Activated CD8-positive, alpha-beta memory T cell treated with anti-CD3 and anti-CD28 coated beads for 4 hours (primary cell): ENCODE measurements at places on chromosomes 2 and 18.

- DNase-seq, result no peak
Measured at GRCh38 chr2:6770006-6770405, 95.7 kb downstream of the CMPK2 start.

- no peak for DNase-seq
Measured at GRCh38 chr18:36675076-36675475, 153.7 kb downstream of the TPGS2 start.

DNA sequence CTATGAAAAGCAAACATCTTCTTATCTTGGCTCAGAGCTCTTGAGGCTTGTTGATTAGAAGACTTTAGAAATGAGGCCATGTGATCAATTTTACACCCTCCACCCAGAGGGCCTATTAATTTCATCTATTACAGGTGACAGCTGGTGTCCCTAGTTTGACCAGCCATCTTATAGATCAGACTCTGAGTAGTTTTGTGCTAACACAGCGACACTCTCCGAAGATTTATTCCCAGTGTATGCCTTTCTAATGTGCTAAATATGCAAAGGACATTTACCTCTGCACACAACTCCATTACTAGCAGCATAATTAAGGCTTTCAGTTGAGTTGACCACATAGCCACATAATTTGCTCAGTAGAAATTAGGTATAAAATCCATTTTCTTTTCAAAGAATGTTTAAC is 2.6 kb upstream of the RFX8 start:
- DNase-seq, result no peak

DNA sequence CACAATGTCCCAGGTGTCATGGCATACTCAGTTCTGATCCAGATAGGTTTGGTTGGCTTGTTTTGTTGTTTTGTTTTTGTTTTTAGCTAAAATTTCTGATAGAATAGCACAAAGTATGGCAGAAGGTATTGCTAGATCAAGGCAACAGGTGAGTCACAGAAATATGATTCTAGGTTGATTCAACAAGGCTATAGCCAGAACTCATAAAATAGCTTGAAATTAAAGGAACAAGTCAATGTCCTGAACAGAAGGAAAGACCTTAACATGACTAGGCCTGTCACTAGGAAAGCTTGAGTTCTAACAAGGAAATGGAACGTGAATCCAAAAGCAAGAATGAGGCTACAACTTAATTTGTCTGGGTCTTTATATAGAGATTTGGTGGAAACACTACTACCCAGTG is 157.1 kb downstream of the GALNT3 start:
- no peak for DNase-seq

- DNase-seq, result no peak
Measured at GRCh38 chr2:43524177-43524965, 71.5 kb downstream of the THADA start.

GRCh38 chr2:241808721-241809382 is at the start of gene NEU4:
Gene NEU4 (plus strand): TSS chr2:241809193. CDS start chr2:241814485, 5,292 bp downstream.
- DNase-seq, result no peak

GRCh38 chr2:14654835-14655282 is 22.3 kb downstream of the LRATD1 start:
- no peak for DNase-seq

- DNase-seq, result no peak
Measured at GRCh38 chr2:136328207-136328795, 210.4 kb upstream of the CXCR4 start.

DNA sequence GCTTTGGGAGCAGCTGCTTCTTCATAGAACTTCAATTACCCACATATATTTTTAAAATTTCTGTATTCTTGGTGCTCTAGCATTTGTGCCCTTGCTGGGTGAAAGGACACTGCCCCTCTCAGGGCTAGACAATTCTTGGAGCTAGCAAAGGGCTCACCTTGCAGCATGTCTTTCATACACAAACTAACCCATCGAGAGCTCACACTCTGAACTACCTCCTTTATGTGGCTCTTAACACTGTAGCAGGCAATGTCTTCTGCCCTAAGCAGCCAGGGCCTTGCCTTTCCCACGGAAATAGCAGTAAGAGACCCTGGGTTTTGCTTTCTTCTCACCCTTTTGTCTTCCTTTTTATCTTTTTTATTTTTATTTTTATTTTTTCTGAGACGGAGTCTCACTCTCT is 234.0 kb downstream of the ACTR3 start:
- no peak for DNase-seq

- no peak for DNase-seq
Measured at GRCh38 chr18:46899274-46899948, 17.9 kb downstream of the PIAS2 start.

DNA sequence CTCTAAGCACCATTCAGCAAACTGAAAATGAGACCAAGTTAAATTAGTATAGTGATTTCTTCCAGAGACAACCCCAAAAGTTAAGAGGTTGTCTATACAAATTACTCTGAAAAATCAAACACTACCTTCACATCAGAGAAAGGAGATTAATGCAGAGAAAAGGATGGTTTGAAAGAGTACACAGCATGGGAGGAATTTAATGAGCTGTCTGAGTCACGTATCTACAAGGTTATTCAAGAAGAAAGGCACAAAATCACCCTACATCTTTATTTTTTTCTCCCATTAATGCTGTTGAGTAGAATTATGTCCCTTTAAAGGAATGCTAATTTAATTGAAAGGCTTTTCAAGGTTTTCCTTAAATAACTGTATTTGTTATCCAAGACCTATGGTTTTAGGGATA is 41.1 kb downstream of the LANCL1 start:
- no peak for DNase-seq

DNA sequence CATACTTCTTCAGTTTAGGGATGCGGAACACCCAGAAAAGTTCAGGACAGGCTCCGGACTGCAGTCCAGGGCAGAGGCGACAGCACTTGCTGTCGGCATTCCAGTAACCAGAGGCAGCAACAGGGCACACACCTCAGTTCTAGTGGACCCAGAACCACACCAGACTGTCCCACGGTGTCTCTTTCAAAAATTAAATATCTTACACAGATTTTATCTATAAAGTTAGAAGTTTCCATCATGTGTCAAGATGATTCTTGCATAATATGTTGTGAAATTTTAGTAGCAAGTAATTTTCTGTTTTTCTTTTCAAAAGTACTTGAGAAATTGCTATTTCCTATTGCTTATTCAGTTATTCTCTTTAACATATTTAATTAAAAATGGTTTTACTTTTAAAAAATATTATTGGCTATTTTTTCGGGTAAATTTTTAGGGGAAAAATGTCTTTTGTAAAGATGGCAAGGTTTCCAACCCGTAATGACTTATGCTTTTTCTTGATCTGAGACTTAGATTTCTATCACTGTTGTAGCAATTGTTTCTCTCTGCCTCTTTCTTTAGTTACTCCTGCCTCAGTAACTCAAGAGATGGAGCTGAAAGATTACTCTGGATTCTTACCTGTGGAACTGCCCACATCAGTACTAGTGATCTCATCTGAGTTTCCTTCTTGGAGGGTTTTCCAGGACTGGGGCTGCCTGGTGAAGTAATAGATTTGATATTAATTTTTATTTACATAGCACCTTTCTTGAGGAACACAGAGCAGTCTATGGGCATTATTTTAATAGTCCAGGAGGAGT is 182.7 kb downstream of the LTBP1 start:
- no peak for DNase-seq

DNA sequence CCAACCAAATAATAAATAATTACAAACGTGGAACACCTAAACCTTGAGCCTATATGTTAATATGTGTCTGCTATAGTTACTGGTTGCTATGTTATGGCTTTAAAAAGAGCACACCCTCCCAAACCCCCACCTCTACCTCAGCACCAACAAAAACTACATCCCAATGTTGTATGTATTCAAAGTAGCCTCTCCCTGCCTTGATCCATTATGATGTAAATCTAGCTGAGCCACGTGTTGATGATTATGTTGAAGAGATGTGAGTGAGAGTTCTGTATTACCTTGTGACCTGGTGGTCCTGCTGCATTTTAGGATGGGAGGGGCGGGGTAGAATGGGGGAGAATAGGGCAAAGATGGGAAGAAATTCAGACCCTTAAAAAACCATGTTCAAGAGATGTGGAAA is 4.8 kb downstream of the MFSD6 start:
- no peak for DNase-seq

DNA sequence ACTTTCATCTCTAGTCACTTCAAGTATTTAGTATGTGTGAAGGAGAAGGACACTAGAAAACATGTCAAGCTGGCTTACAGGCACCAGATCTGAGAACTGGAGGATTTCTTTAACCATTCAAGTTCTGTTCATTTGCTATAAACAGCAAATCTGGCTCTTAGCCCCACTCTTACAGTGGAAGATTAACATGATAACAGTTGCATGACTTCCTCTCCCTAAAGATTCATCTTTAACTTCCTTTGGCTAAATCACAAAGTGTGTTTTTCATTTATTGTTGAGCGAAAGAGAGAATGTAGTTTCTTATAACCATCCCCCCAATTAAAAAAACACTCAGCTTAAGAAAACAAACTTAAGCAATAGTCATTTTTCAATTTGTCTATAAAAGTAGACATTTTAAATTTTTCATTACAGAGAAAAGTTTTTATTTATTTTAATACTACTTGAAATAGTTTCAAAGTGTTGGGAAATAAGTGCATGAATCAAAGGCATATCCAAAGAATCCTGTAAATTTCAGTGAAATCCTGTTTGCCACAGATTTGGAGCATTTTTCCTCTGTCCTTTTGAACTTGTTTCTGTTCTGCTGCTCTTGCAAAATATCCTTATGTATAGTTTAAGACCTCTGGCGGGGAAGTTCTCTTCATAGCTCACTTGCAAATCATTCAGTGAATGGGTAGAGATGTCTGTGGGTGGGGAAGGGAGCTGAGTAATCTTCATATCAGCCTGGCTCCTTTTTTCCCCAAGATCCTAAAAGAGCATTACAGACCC is 241.0 kb upstream of the RBBP8 start:
- no peak for DNase-seq

DNA sequence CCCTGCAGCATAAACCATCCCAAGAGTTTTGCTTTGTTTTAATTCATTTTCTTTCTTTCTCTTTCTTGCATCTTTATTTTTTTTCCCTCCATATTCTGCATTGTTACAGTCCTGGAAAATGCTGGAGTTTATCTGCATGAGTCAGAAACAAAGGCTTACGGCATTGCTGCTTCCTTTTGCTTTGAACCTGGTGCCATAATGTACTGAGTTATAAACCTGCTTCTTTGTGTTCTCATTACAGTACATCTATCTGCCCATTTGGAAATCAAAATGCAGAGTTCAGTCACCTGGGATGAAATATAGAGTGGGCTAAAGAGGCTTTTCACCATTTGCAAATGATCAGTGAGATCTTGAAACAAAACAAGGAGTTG is 1009.2 kb upstream of the FANCL start:
- no peak for DNase-seq

GRCh38 chr2:196117214-196117705 is 48.6 kb upstream of the DNAH7 start:
- no peak for DNase-seq

DNA sequence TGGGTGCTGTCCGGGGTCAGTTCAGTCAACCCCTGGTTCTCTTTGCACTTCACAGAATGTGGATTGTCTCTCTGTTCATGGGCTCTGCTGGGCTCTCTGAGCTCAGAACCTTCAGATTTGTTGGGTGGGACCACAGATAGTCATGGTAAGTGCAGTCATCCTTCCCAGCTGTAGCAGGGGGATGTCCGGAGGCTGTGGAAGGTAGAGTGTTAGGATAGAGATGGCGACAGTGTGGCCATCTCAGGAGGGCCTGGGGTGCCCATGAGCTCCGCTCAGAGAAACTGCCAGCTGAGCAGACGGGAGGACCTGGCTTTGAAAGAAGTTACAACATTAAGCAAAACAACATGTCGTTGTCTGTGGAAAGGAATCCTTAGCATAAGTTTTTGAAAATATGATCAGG is 149.8 kb downstream of the FAM210A start:
- DNase-seq, result no peak

- no peak for DNase-seq
Measured at GRCh38 chr2:1686784-1687105, 57.6 kb downstream of the PXDN start.

DNA sequence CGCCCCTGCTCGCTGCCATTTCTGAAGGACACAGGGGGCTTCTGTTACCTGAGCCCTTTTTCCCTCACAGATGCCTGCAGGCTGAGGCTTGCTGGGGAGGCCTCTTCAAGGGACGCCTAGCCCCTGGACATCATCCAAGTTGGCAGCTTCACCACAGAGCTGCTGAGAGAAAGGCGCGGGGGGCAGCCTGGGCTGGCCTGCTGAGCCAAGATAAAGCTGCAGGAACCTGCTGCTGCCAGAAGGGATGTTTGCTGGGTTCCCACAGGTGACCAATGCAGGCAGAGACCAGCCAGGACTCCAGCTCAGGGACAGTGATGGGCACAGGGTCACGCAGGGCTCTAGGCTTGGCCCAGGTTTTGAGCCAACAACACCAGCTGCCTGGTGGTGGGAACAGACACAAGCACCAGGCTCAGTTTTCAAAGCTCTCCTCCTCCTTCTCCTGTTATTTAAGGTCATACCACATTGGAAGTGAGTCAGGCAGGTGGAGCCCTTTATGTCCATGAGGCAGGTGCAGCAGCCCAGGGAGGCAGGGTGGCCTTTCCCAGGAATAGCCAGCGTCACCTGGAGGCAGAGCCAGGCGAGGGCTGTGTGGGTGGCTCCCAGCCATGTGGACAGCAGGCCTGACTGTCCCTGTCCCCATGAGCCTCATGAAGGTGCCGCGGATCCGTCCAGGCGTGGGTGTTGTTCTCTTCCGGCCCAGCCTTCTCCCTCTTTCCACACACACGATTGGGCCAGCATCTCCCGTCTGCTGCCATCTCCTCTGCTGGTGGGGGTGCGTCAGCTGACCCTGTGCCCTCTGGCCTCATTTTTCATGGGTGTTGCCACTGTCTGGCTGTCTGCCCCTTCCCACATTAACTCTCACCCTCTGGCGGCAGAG is 515.5 kb upstream of the MYT1L start:
- no peak for DNase-seq

GRCh38 chr2:169877398-169877797 is 50.1 kb downstream of the UBR3 start:
- no peak for DNase-seq

DNA sequence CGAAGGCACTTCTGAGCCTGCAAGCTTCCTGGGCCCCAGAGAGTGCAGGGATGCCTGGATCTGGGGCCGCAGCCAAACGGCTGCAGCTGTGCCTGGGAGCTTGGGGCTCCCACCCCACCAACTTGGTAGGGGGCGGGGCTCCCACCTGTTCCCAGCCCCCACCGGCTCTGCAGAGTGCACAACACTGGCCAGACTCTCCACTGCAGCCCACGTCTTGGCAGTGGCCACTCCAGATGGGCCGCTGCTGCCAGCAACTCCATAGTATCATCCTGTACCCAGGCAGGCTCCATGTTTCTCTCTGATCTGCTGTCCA is 9.9 kb downstream of the DYSF start:
- DNase-seq, result no peak

- no peak for DNase-seq
Measured at GRCh38 chr18:35110059-35110458, 68.8 kb downstream of the MAPRE2 start.

GRCh38 chr2:171319164-171319810 is 114.5 kb downstream of the METTL8 start:
- no peak for DNase-seq

GRCh38 chr2:159131914-159132281 is 154.6 kb downstream of the WDSUB1 start:
- no peak for DNase-seq

GRCh38 chr2:40220177-40220925 is 231.5 kb downstream of the SLC8A1 start:
- DNase-seq, result no peak

GRCh38 chr2:154704991-154705390 is 6.5 kb downstream of the KCNJ3 start:
- no peak for DNase-seq

GRCh38 chr2:107312240-107312639 is 426.3 kb upstream of the ST6GAL2 start:
- no peak for DNase-seq

GRCh38 chr2:153495725-153496124 is 17.2 kb upstream of the RPRM start:
- DNase-seq, result no peak
